Activated T-helper 1 cell treated with Interleukin-2 at 50 U/mL for 16 hours (primary cell): ENCODE measurements at places on chromosomes 2 and 18.
A peak's percentile ranks its signal among the peaks of the same experiment; 100 is the strongest.

- DNase-seq, result no peak
Observed at GRCh38 chr2:178892751-178893625, 85.8 kb upstream of the TTN start.

GRCh38 chr2:219362524-219363164 lies 25.1 kb downstream of the DNPEP start:
- no peak for DNase-seq

DNA sequence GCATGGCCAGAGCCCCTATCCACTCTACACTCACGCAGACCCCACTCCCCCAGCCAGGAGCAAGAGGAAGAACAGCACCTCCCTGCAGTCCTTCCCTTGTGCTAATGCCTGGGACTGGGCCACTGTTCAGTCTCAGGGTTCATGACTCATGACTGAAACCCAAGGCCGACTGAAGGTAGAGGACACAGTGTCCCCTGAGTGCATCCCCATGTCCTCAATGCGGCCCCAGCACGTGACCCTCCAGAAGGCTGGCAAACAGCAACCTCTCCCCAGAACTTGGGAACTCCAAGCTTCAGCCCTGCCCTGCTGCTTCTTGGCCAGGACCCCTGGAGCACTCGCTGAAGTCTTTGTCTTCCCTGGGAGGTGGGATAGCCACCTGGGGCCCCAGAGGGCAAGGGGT lies 6.0 kb upstream of the ADRA2B start:
- DNase-seq, result no peak

- peak; percentile 33 for DNase-seq
Observed at GRCh38 chr2:8575038-8575833, 106.6 kb upstream of the ID2 start.

DNA sequence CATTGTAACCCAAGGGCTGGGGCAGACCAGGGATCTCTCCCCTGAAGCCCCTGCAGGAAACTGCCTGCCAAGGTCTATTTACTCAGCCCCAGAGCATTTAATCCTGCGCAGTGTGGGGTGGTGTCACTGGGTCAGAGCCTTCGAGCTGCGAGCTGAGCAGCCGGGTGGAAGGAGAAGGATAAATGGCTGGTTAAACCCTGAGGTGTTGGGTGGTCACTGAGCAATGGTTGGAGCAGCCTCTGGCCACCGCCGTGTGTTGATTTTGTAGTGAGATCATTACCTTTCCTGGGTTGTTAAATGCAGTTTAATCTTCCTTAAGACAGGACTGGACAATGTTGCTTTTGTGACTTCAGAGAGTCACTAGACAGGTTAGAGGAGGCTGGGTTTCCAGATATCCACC lies 98.1 kb downstream of the SETBP1 start:
- DNase-seq, result no peak

- no peak for DNase-seq
Observed at GRCh38 chr2:74735564-74735963, 81.5 kb downstream of the SEMA4F start.

DNA sequence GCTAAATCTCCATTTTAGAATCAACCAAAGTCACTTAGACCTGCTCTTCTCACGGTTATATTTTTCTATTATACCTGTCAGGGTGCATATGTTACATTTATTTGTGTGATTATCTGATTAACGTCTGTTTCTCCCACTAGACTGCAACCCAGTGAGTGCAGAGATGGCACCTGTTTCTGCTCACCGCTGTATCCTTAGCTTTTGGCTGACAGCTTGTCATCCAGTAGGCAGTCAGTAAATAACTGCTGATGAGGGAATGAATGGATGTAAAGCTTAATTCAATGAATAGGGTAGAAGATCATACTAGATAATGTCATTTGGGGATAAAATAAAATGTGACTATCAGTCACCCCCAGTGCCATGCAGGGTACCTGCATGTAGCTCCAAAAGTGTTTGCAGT lies 6.9 kb upstream of the CHRNA1 start:
- no peak for DNase-seq
